Muscle of back (tissue), 13 donors: ENCODE measurements at places on chromosomes 7 and 10.

DNA sequence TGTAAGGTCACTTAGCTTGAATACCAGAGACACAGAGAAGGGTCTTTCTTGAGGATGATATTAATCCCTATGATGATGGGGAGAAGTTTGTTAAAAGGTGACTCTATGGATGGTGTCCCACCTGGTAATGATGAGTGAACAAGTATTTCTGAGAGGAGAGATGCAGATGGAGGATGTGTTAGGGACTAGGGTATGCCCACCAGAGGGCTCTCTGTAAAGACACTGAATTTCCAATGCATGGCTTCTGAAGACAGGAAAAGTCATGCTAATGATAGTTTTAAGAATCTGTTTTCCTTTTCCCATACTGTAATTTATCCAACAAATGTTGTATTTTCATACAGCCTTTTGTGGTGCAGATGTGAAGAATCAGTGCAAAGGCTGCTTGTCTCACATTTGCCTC, 1250.9 kb upstream of the CELF2 start:
- no peak for DNase-seq

DNA sequence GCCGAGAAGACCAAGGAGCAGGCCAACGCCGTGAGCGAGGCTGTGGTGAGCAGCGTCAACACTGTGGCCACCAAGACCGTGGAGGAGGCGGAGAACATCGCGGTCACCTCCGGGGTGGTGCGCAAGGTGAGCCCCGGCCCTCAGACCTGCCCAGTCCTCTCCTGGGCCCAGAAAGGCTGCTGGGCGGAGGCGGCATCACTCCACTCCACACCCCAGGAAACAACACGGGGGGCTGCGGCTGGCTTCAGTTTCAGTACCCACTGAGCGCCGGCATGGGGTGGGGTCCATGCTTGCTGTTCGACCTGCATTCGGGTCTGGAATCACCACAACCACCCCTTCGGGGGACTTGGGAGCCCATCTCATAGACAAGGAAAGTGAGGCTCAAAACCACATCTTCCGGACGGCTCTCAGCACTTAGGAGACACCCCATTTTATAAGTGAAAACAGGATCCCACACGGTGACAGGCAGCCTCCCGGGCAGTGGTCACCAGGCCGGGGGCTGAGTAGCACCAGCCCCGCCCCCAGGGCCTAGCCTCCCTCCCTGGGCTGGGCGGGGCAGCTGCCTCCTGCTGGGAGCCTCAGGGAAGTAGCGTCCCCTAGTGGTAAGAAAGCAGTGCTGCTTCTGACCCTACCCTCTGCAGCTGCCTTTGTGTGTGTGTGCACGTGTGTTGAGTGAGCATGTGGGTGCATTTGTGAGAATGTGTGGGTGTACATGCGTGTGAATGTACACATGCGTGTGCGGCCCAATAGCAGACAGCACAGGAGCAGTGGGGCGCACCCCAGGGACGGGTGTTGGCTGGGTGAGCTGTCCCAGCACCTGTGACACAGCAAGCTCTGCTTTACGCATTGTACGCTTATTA, 1.8 kb downstream of the SNCG start:
- DNase-seq: no peak

GRCh38 chr10:112189465-112189864, 5.9 kb upstream of the GPAM start:
- DNase-seq: no peak

DNA sequence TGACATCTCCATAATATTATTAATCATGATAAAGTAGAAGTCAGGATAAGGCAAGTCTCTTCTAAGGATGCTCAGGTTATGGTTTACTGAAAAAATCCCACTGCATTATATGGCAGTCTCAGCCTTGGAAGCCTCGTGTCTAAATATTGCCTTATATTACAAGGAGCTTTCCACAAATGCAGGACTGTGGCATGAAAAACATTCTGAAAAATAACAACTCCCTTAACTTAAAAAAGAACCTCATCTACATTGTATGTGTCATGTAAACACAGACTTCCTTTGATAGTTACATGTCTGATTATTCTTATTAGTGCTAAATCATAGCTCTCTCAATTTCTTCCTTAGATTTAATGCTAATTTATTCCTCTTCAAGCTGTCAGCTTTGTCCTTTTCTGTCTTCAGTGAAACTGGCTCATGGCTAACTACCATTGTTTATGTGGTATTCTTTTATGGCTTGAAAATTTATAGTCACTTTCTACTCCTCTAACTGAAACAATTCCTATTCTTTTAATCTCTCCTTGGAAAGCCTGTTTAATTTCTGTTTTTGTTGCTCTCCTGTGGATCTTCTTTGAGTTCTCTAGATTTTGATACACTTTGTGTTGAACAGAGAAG, 156.1 kb downstream of the KIF20B start:
- no peak for DNase-seq

- peak; percentile 79 for DNase-seq
Observed at GRCh38 chr10:118669020-118669791, 73.8 kb upstream of the PRLHR start.

- no peak for DNase-seq
Observed at GRCh38 chr7:130560972-130561371, 69.1 kb downstream of the MEST start.

- DNase-seq: no peak
Observed at GRCh38 chr10:74502963-74503608, 323.3 kb upstream of the KAT6B start.

DNA sequence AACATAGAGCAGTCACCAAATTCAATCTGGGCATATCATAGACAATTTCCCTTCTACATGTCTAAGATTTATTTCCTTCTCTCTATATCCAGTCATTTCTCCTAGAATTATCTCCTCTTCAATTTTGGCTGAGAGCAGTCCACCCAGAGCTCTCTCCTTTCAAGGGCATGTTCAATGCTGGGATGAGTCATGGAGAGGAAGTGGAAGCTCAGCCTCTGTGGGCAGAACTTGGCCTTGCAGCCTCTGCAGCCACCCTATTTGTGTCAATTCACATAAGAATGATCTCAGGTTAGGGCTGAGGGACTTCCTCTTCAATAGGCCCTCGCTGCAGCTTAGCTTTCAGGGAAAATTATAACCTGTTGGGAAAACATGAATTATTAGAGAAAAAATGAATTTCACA, 560.8 kb downstream of the POM121L12 start:
- DNase-seq: no peak

GRCh38 chr10:113294868-113295267, 258.0 kb upstream of the HABP2 start:
- DNase-seq: no peak

GRCh38 chr7:2201686-2202360, 30.9 kb downstream of the MAD1L1 start:
- DNase-seq: no peak

DNA sequence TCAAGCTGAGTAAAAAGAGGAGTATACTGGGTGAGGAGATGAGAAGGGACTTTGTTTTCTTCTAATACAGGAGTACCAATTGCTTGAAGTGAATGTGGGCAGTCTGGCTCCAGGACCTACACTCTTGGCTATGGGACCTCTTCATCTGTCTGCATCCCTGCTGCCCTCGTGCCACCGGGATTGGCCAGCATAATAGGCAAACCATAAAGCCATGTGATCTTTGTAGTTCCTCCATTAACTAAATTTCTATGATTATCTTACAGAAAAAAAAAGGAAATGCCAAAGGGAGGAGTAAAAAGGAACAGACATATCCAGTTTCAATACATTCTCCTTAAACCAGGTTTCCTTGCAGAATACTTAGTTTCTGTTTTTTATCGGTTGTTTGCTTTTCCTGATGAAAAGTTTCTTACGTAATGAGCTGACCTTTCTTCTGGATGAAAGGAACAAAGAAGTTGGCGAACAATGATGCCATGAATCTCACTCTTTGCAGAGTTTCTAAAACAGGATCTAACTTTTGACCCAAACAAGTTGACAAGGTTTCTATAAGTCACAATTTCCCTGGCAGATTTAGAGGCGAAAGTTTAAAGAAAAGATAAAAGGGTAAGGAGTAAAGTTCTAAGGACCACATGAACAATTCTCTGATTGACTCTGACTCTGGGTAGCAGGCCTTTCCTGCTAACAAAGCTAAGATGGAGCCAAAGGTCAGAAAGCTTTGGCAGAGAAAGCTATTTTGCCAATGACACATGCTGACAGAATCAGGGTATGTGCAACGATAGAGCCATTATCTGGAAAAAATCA, 54.1 kb downstream of the LAMB1 start:
- peak; percentile 64 for DNase-seq

DNA sequence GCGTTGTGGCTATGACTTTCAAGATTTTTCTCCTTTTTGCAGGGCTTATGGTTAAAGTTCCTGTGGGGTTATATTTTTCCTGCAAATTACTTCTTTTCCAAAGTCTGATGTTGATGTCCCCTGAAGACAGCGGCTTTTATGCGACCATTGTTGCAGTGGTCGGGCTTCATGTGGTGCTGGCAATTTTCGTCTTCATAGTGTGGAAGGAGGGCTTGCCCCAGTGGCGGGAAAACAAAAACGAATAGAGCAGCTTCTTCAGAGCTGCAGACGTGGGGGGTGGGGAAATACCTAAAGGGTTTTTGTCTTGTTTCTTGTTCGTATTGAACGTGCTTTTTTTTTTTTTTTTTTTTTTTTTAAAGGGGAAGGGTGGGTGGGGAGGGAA, 53.8 kb downstream of the MCMBP start:
- DNase-seq: no peak

- no peak for DNase-seq
Observed at GRCh38 chr10:24929904-24930303, 22.5 kb downstream of the PRTFDC1 start.

DNA sequence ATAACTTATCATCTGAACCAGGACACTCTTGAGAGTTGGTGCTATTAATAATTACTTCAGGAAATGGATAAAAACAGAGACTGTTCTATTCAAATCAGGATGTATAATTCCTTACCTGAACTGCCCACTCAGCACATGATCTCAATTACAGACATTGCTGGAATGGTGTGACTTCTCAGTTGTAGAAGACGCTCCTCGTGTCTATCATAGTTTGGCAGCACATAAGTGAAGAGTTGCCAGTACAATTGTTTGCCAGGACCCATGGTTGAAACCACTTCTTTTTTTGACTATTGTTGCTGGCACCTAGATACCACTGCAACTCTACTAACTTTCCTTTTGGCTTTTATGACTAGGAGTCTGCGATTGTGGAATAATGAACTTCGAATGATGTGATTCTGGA, 105.4 kb downstream of the ZNF365 start:
- DNase-seq: no peak

DNA sequence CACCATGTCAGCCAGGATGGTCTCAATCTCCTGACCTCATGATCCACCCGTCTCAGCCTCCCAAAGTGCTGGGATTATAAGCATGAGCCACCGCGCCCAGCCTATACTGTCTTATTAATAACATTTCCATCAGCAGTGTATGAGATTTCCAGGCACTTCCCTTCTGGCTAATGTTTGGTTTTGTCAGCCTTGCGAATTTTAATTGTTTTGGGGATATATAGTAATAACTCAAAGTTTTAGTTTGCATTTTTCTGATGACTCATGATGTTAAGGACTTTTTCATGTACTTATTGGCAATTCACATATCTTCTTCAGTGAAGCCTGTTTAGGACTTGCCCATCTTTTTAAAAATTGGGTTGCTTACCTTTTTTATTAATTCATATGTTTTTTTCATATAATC, 76.0 kb downstream of the TMEM270 start:
- peak; percentile 38 for DNase-seq

DNA sequence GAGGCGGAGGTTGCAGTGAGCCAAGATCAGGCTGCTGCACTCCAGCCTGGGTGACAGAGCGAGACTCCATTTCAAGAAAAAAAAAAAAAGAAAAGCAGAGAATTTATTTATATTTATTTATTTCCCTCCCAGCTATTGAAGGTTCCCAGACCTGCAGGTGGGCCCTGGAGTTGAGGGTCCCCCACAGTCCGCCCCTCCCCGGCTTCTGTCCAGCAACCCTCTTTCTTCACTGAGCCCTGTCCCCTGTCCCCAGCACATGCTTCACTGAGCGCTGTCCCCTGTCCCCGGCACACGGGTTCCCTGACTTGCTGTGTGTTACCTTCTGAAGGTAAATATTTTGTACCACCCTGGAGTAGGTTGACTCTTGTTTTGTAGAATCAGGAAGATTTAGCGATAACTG, 301.7 kb upstream of the PITRM1 start:
- DNase-seq: no peak

GRCh38 chr7:55464422-55464821, 99.3 kb downstream of the LANCL2 start:
- no peak for DNase-seq

GRCh38 chr7:150856303-150857275, 4.3 kb downstream of the AOC1 start:
- DNase-seq: no peak

GRCh38 chr7:112383671-112384417, 66.4 kb upstream of the IFRD1 start:
- peak; percentile 15 for DNase-seq

- no peak for DNase-seq
Observed at GRCh38 chr7:47389171-47389922, 192.6 kb downstream of the TNS3 start.

- DNase-seq: no peak
Observed at GRCh38 chr10:59465088-59465487, 102.7 kb upstream of the FAM13C start.

DNA sequence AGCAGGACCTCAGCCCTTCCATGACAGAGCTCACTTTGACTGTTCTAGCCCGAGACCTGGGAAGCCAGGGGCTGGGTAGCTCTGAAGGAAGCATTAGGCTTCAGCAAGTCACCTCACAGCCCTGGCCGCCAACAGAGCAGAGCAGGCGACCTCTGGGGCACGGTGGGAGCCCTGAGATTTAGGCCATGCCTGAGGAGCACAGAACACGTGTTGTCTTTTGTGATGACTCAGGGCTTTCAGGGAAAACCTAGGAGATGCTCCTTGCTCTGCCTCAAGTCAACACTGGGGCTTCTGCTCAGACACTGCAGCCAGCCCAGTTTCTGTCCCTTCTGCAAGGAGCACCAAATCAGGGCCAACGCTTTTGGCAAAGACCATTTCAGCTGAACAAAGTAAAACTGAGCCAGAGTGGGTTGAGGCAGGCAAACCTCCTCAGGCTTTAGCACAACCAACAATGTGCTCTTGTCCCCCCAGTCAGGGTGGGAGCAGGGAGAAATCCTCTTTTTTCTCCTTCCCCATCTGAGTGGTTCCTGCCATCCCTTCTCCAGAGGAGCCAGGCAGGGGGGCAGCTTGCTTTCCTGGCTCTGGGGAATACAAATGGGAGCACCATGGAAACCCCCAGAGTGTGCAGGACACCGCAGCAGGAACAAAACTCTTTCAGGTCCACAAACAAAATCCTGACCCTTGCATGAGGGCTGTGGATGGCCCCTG, 14.4 kb downstream of the CAMK2G start:
- DNase-seq: no peak

DNA sequence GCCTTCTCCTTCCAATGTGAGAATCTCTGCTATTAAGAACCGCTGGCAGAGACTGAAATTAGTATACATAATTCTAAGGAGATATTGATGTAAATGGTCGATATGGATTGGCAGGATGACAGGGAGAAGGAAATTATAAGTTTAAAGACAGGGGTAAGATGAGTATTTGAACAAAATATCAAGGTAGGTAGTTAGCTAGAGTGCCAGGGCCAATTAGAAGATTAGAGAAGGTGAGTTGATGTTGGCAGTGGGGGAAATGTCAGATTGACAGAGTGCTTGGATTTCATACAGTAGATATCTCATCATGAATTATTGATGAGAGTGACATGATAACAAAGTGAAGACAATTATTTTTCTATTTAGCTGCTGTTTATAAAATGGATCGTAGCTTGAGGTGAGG, 74.1 kb downstream of the BTRC start:
- DNase-seq: no peak
